ENCODE measurements at places on chromosomes 3 and 15.

DNA sequence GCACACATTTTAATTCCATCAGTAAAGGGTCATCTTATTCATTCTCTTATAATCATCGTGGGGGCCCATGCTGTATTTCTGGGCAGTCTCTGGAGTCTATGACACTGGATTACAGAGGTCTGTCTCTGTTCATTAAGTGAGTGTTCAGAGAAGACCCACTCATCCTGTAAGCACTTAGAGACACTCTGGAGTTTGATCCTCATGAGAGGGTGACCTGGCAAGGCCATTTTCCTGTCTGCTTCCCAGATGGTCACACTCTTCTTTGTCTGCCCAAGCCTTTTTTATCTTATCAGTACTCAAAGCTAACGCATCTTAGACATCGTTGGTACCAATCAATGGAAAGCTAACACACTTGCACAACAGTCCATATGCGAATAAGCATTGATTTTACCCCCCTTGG lies 333.1 kb downstream of the RORA start:
- DNase-seq: no peak

GRCh38 chr3:45209526-45209925 lies 16.6 kb downstream of the TMEM158 start:
- DNase-seq: no peak

GRCh38 chr3:121430664-121431215 lies 115.0 kb downstream of the POLQ start:
- DNase-seq: no peak

GRCh38 chr3:192897005-192897404 lies 20.7 kb downstream of the MB21D2 start:
- no peak for DNase-seq

DNA sequence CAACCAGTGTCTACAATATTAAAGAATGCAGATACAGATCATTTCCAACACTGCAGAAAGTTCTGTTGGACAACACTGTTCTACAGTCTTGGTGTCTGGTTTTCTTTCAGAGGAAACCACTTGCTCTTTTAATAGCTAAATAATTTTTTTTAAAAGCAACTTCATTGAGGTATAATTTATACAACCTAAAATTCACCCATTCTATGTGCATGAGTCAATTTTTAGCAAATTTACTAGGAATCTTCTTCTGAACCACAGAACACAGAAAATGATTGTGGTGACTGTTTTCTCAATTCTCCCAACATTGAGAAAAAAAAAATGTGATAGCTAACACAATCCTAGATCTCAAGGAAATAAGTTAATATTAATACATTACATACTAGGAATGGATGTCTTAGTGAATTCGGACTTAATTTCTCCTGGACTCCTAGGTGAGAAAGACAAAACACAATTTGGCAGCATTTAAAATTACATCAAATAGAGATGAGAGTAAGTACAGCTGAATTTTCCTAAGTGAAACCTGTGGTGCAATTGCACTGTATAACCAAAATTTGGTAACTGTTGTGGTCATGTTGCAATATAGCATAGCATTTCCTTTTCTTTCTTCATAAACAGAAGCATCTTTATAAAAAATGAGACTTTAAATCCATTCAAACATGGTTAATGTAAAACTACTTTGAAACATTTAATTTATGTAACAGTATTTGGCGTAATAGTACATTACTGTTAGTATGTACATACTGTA lies 15.3 kb upstream of the PLCL2 start:
- no peak for DNase-seq

- DNase-seq: no peak
These were observed 169.3 kb downstream of the GBE1 start for GRCh38 chr3:81592101-81592500.

DNA sequence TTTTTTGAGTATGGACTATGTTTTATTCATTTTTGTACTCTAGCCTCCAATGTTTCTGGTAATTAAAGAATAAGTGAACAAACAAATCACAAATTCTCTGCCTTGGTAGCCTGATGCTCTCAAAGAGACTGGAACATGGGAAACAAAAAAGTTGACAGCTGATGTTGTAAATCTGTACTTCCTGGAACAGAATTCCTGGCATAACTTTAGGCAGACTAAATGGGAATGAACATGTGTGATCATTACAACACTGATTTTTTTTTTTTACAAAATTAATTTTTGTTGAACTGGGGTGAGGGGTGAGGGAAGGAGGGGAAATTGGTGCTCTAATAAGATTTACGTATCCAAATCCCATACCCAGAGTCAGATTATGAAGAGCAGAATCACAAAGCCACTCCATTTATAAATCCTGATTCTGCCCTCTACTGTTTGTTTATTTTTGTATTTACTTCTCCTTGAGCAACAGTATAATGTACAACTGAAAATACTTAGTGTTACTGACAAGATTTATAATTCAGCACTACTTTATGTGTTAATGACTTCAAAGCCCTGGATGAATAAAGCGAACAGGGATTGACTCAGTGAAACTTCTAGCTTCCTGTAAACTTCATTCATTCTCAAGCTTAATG lies 165.0 kb downstream of the FRMD5 start:
- no peak for DNase-seq

DNA sequence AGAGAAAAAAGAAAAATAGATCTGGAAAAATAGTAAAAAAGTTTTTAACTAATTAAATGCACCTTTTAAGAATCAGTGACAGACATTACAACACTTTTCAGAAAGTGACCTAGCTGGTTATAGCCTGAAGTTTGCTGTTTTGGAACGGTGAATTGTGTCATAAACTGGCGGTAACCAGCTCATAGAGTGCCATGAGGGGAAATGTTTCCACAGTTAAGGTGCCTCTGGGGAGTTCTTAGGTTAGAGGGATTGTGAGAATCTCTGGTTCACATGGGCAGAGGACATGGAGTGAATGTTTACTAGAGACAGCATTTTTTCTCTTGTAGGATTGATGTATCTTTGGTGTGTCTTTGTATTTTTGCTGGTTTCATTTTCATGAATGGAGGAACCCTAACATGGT lies 2.8 kb downstream of the TBC1D23 start:
- DNase-seq: no peak

GRCh38 chr3:115228266-115228665 lies 81.2 kb upstream of the ZBTB20 start:
- DNase-seq: no peak

DNA sequence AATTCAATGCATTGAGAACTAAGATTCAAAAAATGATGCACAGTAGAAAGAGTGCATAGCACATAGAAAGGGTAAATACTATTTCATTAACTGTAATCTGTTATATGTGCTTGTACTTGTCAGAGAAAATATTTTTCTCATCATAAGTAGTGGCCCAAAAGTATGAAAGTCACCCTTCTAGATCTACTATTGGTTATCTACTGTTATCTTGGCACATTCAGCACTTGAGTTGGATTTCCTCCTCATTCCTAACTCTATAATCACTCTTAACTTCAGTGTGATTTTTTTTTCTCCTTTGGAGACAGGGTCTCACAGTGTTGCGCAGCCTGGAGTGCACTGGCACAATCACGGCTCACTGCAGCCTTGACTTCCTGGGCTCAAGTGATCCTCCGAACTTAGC lies 194.4 kb downstream of the PCCB start:
- DNase-seq: no peak

GRCh38 chr3:171088964-171089754 lies 62.6 kb upstream of the SLC2A2 start:
- no peak for DNase-seq
